Activated CD8-positive, alpha-beta memory T cell treated with anti-CD3 and anti-CD28 coated beads for 48 hours (primary cell): ENCODE measurements at places on chromosomes 4 and X.
A peak's percentile ranks its signal among the peaks of the same experiment; 100 is the strongest.

DNA sequence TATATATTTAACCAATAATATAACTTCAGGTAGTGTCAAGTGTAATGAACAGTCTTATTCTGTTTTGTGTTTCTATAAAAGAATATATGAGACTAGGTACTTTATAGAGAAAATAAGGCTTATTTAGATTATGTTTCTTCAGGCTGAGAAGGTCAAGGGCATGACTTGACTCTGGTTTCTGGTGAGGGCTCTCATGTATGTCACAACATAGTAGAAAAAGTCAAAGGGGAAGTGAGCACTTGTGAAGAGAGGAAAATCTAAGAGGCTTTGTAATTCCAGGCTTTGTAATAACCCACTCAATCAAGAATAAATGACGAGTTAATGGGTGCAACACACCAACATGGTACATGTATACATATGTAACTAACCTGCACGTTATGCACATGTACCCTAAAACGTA is 27.6 kb downstream of the PRR32 start:
- no peak for DNase-seq

DNA sequence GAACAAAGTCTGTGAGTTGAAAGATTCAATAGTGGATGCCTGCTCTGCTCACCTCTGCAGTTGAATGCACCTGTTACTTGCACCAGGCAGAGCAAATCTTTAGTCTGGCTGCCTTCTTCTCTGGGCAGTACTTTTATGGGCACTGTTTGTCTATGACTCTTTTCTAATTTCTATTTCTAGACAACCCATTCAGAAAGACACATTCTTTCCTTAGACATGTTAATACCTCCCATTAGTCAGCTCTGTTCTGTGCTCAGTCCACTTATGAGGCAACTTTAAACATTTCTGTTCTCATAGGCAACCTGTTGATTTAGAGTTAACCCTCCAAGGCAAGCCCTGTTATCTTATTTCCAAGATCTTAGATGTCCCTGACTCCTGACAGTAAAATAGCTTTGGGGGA is 108.9 kb downstream of the SYNPO2 start:
- no peak for DNase-seq

DNA sequence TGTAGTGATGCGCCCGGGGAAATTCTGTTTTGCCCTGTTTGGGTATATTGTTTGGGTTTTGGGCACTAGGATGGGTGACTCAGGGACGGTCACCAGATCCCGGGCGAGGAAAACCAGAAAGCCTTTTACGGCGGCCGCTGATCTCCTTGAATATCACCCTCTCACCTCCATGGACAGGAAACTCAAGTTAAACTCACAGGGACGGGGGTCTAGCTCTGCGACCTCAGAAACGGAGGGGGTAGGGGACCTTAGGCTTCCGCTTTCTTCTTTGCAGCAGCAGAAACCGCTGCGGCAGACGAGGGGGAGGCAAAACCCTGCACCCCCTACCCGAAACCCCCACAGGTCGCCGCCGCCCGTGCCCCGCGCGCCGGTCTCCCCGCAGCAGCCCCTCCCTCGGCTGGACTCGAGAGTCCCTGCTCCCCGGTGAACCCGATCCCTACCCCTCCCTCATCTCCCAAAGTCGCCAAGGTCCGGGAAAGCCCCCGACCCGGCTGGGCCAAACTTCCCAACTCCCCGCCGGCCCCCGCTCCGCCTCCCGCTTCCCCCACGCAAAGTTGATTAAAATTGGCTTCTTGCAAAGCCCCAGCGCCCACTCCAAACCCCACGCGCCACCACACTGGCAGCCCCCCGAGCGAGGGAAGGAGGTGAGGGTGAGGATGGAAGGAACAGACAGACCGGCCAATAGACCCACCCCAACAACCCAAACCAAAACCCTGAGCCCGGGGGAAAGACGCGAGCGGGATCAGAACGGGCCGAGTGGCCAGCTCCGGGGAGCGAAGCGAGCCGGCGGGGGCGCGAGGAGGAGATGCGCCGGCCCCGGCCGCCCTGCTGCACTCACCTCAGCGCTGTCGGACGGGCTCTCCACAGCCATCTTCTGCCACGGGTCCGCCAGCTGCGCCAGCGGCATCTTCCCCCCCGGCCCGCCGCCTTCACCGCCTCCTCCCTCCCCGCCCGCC is 705 bp downstream of the RPS6KA3 start:
- DNase-seq, result peak; percentile 10

DNA sequence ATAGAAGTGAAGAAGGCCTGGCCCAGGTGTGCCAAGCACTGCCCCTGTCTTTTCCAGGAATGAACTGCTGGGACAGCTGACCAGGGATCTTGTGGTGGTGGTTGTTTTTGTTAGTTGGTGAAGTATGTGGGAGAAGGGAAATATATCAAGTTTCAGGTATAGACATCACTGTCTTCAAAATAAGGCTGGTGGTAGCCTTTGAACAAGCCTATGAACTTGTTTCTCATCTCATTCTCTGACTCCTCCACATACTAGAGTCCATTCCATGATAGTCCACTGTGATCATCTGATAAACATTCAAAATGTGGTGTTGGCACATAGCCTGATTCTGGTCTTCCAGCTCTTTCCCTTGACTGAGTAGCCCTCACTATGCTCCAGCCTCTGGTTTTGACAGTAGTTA is 303.7 kb downstream of the CAMK2D start:
- no peak for DNase-seq

GRCh38 chr4:97759785-97760184 is 383.5 kb downstream of the STPG2 start:
- no peak for DNase-seq

DNA sequence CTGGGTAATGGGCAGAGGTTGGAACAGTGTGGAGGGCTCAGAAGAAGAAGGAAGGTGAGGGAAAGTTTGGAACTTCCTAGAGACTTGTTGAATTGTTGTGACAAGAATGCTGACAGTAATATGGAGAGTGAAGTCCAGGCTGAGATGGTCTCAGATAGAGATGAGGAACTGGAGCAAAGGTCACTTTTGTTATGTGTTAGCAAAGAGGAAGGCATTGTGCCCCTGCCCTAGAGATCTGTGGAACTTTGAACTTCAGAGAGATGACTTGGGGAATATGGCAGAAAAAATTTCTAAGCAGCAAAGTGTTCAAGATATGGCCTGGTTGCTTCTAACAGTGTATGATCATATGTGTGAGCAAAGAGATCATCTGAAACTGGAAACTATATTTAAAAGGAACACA is 37.9 kb upstream of the MSX1 start:
- DNase-seq, result no peak

- no peak for DNase-seq
Measured at GRCh38 chrX:13485167-13485566, 84.2 kb upstream of the EGFL6 start.

GRCh38 chr4:107939307-107939706 is 8.0 kb downstream of the CYP2U1 start:
- no peak for DNase-seq

DNA sequence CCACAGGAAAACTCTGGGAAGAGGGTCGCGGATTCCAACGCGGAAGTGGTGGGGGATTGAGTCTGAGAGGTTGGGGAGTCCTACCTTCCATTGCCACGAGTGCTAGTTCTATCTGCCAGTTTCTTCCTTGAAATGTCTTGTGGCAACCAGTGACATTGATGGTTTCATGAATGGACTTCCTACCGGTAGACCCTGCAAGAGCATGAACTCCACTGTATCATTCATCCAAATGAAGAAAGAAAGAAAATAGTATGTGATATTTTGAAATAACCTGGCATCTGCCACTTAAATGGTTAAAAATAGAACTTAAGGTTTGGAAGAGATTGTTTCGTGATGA is 1.1 kb upstream of the SLC10A7 start:
- DNase-seq, result no peak

GRCh38 chrX:2423282-2423681 is 77.5 kb downstream of the DHRSX start:
- no peak for DNase-seq

GRCh38 chr4:101685126-101685525 is 105.4 kb upstream of the BANK1 start:
- DNase-seq, result no peak

GRCh38 chr4:80153874-80154544 is 43.3 kb upstream of the PRDM8 start:
- no peak for DNase-seq

GRCh38 chr4:25424539-25425228 is 47.6 kb downstream of the ANAPC4 start:
- no peak for DNase-seq

GRCh38 chr4:66059136-66059535 is 388.8 kb upstream of the EPHA5 start:
- DNase-seq, result no peak

DNA sequence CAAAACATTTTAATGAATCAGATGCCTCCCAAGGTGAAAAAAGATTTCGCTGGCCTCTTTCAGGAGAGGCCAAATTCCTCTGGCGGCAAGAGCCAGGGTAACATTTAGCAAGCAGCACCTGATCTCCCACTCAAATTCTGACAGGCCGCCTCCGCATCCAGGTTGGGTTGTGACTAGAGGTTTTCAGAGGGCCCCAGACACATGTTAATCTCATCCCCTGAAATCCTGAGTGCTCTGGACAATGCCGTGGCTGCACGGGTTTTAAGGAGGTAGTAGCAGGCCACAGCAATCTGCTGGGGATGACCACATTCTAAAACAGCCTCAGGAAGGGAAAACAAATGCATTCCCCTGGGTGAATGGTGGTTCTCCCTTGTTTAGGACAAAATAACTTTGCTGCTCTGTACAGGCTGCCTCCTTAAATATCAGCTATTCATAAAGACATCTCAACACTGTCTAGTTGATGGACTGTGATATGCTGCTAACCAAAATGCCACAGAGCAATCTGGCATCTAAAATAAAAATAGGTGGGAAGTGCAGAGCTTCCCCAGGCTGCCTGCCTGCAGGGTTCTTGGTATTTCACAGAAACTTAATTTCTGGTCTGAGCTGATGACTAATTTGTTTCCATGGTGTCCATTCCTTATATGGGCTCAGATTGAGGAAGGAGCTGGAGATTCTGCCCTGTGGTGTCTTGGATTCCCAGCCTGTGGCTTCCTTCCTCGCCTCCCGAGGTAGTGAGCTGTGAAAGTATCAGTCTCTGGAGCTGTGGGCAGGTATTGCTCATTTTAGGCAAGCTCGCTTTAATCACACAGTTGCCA is 202.0 kb downstream of the DCLK2 start:
- DNase-seq, result no peak

DNA sequence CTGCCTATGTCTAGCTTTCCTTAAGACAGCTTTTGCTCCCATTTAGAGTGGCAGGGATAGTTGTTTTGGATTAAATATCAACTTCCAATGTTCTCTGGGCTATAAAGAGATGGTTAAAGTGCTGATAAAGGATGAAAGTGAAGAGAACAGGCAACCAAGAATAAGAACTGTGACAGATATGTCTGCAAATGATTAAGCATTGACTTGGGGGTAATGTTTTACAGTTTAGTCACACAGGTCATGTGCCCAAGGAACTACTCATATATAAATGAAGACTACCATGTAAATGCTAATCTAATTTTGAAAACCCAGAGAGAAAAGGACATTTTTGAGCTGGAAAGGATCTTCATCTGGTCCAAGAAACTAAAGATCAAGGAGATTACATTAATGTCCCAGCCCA is 42.1 kb downstream of the RBMX2 start:
- DNase-seq, result no peak

DNA sequence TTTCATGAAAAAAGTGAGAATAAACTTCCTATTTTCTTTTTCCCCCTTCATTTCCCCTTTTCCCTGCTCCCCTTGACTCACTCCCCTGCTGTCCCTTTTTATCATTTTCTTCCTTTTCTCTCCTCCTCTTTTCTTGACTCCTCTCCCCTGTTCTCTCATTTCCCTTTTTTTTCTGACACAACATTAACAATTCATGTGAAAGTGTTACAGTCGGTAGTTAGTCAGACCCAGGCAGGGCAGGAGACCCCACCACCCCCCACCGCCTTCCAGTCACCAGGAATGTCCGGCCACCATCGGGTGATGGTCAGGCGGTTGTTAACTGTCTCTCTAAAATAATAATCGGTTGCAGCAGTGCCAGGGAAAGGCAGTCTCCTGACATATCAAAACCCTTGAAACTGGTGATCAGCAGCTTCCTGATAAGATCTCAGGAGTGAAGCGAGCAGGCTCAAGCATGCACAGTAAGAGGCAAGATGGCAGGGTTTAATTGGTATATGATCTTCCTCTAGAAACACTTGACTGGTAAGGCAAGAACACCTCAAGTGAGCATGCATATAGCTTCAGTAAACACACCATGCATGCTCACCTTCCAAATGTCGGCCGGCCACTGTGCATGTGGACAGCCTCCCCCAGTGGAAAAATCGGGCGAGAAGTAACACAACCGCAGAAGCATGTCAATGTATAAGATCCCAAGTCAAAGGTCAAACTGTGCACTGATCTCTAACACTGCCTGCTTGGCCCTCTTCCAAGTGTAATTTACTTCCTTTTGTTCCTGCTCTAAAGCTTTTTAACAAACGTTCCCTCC is 191.4 kb downstream of the NDST4 start:
- DNase-seq, result no peak

DNA sequence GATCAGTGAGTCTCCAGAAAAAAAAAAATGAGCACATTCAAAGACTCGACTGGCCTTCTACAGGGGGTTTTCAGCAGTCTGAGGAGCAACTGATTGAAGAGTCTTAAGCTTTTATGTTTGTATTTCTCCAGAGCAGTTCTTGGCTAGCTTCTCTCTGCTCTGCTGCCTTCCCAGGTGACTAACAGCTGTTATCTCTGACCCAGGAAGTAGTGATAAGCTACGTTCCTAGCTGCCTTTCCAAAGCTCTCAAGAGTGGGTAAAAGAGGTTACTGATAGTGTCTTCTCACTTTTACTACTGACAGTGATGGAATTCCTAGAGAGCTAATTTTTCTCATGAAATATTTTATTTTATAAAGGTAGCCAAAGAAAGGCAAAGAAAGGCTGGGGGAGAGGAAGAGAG is 66.6 kb downstream of the ENOX2 start:
- no peak for DNase-seq

DNA sequence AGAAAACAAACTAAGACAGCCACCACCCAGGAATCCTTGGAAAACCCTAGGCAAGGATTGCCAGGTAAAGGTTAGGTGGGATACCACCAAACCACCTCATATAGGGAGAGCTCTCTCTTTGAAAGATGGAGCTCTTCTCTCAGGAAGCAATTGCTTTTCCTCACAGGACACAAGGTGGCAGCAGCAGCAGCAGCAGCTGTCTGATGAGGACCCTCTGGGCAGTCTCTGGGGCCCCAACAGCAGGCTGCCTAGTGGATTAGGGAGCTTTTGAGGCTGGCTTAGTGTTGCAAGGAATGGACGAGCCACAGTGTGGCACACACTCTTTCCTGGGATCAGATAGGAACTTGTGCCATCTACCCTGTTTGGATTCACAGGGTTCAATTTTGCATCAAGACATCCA is 41.4 kb upstream of the CHRDL1 start:
- DNase-seq, result no peak

- DNase-seq, result no peak
Measured at GRCh38 chr4:38367642-38368174, 296.3 kb upstream of the KLF3 start.

- no peak for DNase-seq
Measured at GRCh38 chr4:94567811-94568210, 116.1 kb downstream of the PDLIM5 start.

DNA sequence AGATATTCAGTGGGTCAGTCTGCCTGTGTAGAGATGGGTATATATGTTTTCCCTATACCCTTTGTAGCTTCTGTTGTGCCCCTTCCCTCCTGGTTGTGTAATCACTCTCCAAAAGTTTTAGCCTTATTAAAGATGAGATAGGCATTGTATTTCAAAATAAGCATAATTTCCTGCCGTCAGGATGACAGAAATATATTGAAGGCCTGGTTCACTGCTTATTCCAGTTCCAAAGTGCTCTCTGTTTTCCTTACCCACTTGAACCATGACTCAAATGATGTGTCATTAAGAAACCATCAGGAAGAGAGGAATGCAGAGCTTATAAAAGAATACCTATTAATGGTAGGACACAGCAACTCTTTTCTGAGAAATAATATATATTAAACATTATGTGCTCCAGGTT is 178.5 kb downstream of the GABRB1 start:
- no peak for DNase-seq

- DNase-seq, result no peak
Measured at GRCh38 chrX:23788521-23788920, 5.5 kb downstream of the SAT1 start.
